Cardiac ventricle fibroblast (primary cell): ENCODE measurements at places on chromosomes 12 and 14. TPM values are rescaled to one million over a fixed set of nuclear protein-coding genes. Genes with fewer than 3 reads are reported as not detected.

INHBE gene
- total RNA-seq = not detected in 2 replicates

ESRRB gene
- 0.19 TPM in 1 of 2 replicates, not detected in the other for total RNA-seq

FGF23 gene
- total RNA-seq = not detected in 2 replicates

RIMKLB gene
- 5.1 and 5.7 TPM in 2 replicates for total RNA-seq

RNASE7 gene
- not detected in 2 replicates for total RNA-seq

RTL1 gene
- total RNA-seq = not detected in 2 replicates

SLC25A47 gene
- total RNA-seq = not detected in 2 replicates

ASPG gene
- not detected in 2 replicates for total RNA-seq

PLEKHG7 gene
- 0.06 TPM in 1 of 2 replicates, not detected in the other for total RNA-seq
